ENCODE measurements at places on chromosomes 1 and 21.

- DNase-seq, result peak; percentile 91
Measured at GRCh38 chr1:111770916-111771315, 15.2 kb downstream of the DDX20 start.

- no peak for DNase-seq
Measured at GRCh38 chr1:53502641-53503432, 43.6 kb downstream of the DMRTB1 start.

DNA sequence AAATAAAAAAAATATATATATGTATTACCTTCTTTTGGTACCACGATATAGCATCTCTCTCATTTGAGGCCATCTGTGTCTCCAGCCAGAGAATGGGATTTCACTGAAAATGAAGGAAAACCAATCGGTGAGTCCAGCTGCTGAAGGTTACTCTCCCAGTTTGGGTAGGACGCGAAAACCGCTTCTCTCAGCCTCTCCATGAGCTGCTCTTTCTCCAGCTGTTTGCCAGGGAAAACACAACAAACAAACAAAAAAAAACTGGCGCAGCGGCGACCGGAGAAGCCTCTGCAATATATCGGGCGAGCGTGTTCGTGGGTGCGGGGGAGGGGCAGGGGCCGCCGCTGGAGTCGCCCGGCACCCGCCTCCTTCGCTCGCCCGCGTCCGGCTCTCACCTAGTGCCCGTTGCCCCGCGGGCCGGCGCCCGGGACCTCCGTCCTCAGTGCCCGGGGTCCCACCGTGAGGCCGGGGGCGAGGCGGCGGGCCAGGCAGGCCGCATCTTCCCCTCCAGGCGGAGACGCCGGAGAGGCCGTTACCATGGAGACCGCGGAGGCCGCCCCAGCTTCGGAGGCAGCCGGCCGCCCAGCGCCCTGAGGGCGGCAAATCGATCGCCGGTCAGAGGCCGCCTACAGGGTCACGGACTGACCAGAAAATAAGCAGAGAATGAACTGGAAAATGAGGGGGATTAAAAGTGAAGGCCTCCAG lies 504 bp downstream of the PHTF1 start:
- peak; percentile 27 for DNase-seq

GRCh38 chr21:34215911-34216717 lies 142.7 kb downstream of the MRPS6 start:
- DNase-seq, result no peak

DNA sequence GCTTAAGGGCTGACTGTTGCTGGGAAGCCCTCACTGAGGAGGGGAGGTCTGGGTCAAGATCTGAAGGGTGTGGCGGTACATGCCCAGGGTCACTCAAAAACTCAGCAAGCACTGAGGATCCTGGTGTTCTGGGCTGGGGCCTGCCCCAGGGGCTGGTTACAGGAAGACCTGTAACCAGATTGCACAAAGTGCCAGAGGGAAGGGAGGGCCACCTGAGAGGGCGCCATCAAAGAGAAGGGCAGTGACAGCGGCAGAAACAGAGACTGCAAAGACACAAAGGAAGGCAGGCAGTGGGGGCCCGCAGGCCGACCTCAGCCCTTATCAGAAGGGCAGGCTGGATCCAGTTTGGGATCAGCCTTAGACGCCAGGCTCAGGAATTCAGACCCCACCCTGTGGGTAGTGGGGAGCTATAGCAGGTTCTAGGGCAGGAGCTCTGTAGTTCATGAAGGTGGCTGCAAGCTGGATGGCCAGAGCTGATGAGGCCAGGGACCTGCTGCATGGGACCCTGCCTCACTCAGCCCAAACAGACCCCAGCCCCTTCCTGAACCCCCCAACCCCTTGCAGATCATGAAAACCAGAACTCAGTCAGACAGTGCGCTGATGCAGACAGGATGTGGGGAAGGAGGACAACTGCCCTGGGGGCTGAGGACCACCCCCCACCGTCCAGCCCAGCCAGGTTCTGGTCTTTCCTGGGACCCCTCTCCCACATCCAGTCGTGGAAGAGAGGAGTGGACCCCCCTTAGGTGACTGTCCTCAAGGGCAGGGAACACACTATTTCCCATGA lies 3.9 kb downstream of the SH2D5 start:
- DNase-seq, result no peak

GRCh38 chr1:116948046-116948445 lies 38.3 kb downstream of the PTGFRN start:
- no peak for DNase-seq

- no peak for DNase-seq
Measured at GRCh38 chr1:184682956-184683355, 71.7 kb downstream of the EDEM3 start.

DNA sequence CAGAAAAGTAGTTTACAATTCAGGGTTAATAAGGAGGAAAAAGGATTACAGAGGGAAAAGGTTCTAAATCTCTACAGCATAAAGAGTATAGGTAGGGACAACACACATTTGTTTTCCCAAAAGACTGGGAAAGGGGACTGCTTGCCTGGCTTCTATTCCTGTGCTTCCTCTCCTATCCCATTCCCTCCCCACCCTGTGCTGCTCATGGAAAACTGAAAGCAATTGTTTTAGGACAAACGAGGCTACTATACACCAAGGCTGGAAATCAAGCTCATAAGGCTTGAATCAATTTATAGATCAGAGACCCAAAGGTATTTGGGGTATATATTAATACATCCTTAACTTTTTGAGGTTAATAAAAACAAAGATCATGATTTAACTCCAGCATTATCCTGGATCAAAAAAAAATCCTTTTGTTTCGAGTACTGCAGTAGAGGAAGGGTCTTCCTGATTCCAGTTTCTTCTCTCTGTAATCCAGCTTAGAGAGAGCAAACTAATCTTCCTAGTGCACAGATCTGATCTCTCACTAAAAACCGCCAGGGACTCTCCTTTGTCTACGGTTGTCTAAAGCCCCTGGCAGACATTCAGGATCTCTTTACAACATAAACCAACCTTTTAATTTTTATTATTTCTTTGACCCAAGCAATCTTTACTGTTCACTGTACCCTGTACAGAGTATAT lies 37.4 kb upstream of the A3GALT2 start:
- no peak for DNase-seq

DNA sequence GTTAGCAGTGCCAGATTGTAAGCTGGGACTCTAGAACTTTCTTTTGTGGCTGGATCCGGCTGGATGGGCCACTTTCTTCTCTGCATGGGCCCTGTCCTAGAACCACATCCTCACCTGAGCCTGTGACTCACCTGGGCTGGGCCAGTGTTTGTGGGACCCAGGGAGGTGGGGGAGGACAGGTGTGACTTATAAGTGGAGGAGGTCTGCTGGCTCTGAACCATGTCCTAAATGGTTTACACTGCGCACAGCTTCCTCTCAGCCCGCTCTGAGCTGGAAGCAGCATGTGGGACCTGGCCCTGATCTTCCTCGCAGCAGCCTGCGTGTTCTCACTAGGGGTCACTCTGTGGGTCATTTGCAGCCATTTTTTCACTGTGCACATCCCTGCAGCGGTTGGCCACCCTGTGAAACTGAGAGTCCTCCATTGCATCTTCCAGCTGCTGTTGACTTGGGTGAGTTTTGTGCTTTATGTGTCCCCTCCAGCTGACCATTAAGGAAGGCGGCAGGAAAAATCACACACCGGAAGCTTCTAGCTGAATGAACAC lies at the start of gene AADACL3:
AADACL3 (plus strand) TSS at position 215 of the 542 bp plus-strand sequence; CDS start at position 282, 67 bp downstream.
- no peak for DNase-seq

DNA sequence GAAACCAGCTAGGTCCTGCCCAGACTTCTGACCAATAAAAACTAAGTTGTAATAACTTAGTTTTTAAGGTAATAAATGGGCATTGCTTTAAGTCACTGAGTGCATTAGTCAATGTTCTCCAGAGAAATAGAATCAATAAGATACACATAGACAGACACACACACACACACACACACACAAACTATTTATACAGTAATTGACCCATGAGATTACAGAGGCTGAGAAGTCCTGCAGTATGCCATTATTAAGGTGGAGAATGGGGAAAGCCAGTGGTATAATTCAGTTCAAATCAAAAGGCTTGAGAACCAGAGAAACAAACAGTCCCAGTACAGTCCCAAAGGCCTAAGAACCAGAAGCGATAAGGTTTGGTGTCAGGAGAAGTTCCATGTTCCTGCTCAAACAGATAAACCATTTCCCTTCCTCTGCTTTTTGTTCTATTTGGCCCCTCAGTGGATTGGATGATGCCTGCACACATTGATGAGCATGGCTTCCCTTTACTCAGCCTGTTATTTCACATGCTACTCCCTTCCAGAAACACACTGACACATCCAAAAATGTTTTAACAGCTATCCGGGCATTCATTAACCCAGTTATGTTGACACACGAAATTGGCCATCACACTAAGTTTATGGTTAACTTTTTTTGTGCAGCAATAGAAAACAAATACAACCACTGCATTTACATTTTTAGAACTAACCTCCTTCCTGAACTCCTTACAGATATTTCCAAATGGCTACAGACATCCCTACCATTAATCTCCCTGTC lies 828.2 kb upstream of the NCAM2 start:
- no peak for DNase-seq

GRCh38 chr1:101276818-101277217 lies 40.0 kb downstream of the S1PR1 start:
- DNase-seq, result no peak

DNA sequence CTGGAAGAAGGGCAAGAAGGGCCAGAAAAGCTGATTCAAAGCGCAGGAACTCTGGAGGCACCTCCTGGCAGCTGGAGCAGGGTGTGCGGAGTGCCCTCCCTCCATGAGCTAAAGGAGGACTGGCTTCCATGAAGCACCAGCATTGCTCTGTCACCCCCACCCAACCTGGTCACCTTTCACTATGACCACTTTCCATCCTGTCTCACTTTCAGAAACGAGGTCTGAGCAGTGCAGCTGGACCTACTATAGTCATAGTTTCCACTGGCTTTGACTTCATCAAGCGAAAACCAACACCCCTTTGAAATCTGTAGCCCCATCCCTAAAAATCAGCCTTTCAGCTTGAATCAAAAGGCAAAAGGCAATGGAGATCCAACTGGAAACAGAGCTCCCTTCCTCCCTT lies 84.8 kb upstream of the CACNA1E start:
- no peak for DNase-seq

- peak; percentile 9 for DNase-seq
Measured at GRCh38 chr1:110616587-110616986, 10.4 kb upstream of the KCNA2 start.

- no peak for DNase-seq
Measured at GRCh38 chr1:114274621-114275317, 121.1 kb upstream of the SYT6 start.

- DNase-seq, result no peak
Measured at GRCh38 chr1:212700223-212700891, 717 bp upstream of the BATF3 start.
